ENCODE measurements at places on chromosomes 5 and 9.

DNA sequence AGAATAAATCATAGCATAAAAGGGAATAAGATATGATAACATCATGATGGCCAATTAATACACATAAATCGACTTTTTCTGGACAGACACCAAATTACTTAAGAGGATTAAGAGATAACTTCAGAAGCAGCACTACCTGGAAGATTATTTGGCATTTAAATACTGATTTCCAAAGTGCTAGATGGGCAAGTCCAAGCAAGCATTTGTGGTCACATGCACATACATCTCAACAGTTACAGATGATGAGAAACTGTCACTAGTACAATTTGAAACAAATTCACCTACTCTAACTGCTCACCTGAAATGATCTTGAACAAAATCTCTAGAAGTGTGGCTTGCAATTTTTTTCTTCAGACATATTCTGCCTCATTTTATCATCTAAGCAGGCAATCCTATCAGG lies 26.8 kb upstream of the RASGEF1C start:
- no peak for DNase-seq

GRCh38 chr5:150649108-150650020 lies 8.9 kb downstream of the SYNPO start:
- DNase-seq: no peak

DNA sequence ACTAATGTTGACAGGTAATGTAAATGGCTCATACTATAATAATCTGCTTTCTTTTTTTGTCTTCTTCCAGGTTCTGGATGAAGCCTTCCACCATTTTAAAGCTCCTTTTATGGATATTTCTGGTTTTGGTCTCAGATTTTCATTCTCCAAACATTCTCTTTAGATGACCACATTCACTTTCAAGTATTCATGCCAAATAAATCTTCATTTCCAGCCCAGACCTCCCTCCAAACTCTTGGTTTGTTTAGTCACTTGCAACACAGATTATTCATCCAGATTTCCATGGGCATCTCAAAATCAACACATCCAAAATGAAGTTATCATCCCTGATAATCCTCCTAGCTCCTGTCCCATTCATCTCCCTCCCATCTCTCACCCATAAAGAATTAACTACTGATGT lies 40.3 kb upstream of the SVEP1 start:
- no peak for DNase-seq

- DNase-seq: no peak
These were observed 2.7 kb downstream of the GPX3 start for GRCh38 chr5:151023047-151023615.

DNA sequence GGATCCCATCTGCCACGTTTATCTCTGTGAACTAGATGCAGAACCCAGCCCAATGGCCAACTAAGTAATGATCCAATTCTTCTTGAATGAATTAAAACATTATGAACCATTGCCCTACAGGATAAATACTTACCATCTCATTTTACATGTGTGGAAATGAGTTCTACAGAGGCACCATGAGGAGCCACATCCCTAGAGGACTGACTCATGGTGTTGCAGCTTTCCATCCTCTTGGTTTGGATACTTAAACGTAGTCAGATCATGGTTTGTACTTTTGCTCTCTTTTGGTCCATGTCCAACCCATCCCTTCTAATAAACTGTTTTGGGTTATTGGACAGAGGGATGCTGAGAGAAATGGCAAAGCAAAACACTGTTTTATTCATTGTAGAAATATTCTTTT lies 484.8 kb downstream of the EBF1 start:
- no peak for DNase-seq

DNA sequence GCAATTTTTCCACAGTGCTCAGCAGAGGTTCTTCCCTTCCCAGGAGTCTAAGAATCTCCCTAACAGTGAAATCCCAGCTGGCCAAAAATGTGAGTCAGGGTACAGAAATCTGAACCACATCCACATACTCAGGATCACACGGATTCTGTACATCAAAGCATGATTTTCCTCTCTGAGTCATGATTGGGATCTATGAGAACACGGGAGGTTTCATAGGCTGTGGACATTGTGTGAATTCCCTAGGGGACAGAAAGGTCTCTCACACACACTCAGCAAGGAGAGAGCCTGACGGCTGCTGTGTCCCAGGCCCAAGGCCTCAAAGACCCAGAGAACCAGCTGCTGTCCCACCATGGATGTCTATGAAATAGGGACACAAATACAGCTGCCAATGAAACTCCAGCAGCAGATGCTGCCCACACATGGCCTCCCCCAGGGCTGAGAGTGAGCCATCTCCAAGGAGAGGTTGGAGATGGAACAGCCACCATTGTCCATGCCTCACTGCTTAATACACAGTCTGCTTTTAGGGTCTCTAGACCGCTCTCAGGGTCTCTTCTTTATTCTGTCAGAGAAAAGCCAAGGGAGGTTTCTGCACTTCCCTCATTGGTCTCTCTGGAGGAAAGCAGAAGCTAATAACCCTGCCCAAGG lies 102.7 kb downstream of the ADAMTS12 start:
- no peak for DNase-seq

Measured in stimulated activated effector memory CD8-positive, alpha-beta T cell treated with anti-CD3 and anti-CD28 coated beads, Interleukin-12 subunit alpha, Interleukin-12 subunit beta, amount 100 ng/mL, for 72 hours (primary cell).